ENCODE measurements at places on chromosomes 7 and 10.

DNA sequence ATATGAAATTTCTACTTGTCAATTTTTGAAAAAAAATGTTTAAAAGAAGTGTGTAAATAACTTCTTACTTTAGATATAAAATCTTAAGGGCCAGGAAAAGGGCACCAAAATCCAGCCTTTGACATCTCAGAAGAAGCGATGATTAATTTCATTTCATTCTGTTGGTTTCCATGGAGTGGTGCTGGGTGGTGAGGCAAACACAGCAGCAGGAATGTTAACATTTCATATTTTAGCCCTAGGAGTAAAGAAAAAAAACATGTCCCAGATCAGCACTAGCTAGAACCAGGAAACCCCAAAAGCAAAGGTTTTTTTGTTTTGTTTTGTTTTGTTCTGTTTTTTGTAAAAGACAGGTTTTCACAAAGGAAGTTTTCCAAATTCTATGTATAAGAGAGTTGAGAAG is 298.8 kb upstream of the C7orf33 start:
- no peak for DNase-seq

DNA sequence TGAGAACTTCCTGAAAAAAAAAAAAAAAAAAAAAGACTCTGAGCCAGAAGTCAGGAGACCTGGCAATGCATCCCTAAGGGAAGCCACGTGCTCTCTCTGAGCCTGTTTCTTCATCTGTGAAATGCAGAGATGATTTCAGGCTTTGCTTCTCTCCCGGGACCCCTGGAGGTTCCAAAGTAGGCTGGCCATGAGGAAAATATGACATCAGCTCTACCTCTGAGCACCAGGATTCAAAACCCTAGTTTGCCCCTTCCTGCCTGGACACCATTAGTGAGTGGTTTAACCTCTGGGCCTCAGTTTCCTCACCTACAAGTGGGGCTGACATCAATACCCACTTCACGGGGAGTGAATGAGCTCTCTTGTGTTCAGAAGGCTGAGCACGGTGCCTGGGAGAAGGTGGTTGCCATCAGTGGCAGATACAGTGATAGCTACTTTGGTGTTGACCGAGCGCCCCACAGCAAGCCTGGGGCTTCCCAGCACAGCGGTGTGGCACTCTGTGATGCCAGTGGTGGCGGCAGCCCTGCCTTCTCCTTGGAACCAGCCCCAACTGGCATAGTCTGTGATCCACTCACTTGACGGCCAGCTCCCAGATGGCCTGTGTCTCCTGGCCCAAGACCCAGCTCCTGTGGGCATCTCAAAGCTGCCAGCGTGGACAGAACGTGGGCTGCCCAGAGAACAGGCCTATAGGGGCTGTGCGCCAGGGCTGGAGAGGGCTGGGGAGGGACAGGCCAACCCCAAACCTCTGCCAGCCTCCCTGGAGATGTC is 153.1 kb upstream of the UNC5B start:
- DNase-seq: no peak

DNA sequence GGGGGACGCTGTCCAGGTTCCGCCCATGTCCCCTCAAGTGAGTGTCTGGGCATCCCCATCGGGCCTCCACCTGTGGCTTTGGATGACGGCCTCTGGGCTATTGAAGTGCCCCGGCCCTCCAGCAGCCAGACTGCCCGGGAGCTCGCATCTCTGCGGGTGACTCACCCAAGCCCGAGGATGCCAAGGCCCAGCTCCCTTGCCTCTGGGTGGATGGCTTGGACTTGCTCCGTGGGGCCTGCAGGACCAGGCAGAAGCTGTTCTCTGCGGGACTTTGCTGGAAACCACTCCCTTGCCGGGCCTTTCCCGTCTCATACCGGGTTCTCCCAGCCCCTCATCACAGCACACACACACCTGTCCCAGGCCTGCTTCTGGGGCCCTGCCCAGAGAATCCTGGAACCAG is 22.4 kb downstream of the DPYSL4 start:
- DNase-seq: no peak

GRCh38 chr7:104933521-104933988 is 80.5 kb upstream of the KMT2E start:
- DNase-seq: no peak

GRCh38 chr7:55124989-55125875 is 106.4 kb downstream of the EGFR start:
- no peak for DNase-seq

- no peak for DNase-seq
These were observed 441.8 kb downstream of the RPS24 start for GRCh38 chr10:78475437-78475836.

- DNase-seq: no peak
These were observed 1293.5 kb downstream of the XPNPEP1 start for GRCh38 chr10:108629834-108630233.

- DNase-seq: no peak
These were observed 58.1 kb downstream of the PRTFDC1 start for GRCh38 chr10:24894309-24894708.

- no peak for DNase-seq
These were observed 23.5 kb downstream of the ZNF25 start for GRCh38 chr10:37952926-37953325.

DNA sequence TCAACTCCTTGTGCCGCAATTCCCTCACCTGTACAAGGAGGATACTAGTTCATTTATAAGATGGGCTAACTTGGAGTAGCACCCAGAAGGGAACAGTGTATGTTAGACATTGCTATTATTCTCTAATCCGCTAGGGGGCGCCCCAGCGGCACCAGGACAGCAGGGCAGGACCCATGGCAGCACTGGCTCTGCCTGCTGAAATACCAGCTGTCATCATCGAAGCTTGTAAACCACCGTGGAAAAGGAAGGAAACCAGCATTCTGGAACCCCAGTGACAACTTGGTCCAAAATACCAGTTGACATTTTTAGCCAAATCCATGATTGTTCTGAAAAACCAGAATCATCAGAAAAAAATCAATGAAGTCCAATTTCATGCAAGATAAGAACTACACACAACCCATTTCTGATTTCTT is 134.4 kb downstream of the ITGA8 start:
- DNase-seq: no peak

- no peak for DNase-seq
These were observed 25.6 kb upstream of the PIK3CG start for GRCh38 chr7:106839511-106839910.

- no peak for DNase-seq
These were observed 84.6 kb upstream of the PDGFA start for GRCh38 chr7:604001-604883.

- DNase-seq: no peak
These were observed 66.0 kb downstream of the CASD1 start for GRCh38 chr7:94575646-94576045.

DNA sequence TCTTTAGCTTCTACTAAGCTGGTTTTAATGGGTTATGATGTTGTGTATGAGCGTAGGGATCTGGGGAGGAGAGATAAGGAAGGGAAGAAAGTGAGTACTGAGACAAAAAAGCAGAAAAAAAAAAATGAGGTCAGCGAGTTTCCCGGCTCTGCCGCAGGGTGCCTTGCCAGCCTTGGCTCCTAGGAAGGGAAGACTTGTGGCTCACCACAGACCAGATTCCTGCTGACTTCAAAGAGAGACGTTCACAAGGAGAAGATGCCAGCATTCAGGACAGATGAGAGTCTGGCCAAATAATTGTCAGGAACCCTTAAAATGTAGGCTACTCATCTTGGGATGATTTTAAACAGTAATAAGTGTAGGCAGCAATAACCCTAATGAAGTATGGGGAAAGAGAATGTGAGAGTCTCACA is 11.4 kb upstream of the FAS start:
- no peak for DNase-seq

- DNase-seq: no peak
These were observed 114.1 kb upstream of the SLC26A5 start for GRCh38 chr7:103560136-103560535.

- no peak for DNase-seq
These were observed 21.0 kb upstream of the C10orf71 start for GRCh38 chr10:49277973-49278372.

DNA sequence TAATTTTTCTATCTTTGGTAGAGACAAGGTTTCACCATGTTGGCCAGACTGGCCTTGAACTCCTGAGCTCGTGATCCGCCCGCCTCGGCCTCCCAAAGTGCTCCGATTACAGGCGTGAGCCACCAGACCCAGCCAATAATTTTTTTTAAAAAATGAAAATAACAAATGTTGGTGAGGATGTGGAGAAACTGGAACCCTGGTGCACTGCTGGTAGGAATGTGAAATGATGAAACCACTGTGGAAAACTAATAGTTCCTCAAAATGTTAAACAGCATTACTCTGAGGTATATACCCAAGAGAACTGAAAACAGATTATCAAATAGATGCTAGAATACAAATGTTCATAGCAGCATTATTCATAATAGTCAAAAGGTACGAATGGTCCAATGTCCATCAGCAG is 23.0 kb upstream of the YWHAG start:
- no peak for DNase-seq

- DNase-seq: no peak
These were observed 142.7 kb downstream of the ADARB2 start for GRCh38 chr10:1594372-1595241.

DNA sequence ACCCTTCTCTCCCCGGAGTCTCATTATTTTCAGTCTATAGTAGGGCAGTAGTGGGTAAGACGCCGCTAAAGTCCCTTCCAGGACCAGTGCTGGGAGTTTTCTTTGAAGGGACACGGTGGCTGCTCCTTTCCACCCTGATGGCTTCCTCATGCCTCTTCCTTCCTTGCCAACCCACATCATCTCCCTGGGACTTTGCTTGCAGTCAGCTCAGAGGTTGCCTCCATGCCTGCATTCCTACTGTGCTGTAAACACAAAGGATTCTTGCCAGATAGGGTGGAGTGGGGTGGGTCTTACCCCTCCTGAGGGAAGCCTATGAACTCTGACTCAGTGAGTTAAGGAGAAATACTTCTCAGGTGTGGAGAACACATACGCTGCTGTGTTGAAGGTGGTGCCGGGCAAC is 59.9 kb upstream of the IGFBP3 start:
- DNase-seq: no peak

DNA sequence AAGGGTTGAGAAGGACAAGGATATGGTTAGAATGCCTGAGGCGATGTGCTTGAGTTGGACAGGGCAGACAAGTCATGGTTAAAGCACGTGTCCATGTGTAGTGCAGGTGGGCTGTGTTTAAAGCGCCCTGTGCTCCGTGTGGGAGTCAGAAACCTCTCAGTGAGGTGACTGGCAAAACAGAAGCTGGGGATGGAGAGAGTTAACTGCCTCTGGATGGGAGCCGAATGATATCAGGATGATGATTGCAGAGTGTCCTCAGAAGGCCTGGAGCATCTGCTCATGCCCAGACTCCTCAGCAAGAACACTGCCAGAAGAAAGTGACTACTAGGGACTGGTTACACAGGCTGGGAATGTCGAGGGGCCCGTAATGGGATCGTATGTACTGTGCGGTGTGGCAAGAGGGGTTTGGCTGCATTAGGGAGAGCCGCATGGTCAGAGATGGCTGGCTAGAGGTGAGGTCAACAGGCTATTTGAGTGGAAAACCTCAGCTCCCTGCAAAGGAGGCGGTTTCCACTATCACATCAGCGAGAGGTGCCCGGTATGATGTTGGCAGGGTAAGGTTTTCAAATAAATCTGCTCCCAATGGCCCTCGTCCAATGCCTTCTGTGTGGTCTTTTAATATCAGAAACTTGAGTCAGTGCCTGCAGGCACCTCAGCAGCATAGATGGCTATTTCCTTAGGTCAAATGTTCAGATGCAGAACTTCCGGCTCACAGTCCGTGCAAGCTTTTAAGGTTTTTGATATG is 26.1 kb upstream of the MRC1 start:
- DNase-seq: no peak

DNA sequence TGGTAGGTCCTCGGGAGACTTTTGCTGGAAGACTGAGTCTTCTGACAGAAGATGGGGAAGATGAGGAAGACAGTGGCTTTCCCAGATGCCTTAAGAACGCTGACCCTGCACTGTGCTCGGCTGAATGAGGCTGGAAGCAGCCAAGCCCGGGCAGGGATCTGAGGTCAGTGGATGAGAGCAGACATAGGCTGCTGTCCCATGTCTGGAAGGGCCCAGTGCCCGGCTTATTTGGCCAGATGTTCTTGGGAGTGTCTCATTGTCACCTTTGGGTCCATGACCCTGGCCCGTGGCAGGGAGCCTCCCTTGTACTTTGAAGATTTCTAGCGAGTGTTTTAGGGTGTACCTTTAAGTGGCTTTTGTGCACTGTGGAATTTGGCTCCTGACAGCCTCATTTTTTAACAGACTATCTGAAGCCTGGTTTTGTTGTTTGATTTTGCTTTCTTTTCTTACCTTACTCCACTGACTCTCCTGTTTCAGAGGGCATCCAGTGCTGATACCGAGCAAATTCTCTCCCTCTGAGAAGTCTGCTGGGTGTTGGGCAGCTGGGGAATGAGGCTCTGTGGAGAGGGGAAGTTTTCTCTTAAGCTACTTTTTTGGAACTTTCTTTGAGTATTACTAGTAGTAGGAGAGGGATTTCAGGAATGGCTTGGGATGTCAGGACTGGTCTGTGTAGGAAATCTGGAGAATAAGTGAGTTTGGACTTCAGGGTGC is 61.4 kb downstream of the CREB5 start:
- no peak for DNase-seq

DNA sequence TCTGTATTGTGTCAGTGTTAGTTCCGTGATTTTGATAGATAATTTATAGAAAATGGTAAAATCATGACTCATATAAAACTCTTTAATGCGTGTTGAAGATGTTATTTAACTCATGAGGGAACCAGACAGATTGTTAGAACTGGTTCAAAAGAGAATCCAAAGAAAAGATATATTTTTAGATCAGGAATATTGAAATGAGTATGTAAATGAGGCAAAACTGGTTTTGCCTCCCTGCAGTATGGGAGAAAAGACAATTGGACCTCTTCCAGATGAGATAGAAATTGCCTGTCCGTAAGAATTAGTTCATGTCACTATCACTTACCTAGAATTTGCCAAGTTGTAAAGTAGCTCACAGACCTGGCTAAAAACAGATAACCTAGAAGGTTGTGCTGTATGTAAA is 17.6 kb downstream of the CDC123 start:
- no peak for DNase-seq

GRCh38 chr7:27652518-27652917 is 10.2 kb downstream of the HIBADH start:
- no peak for DNase-seq

DNA sequence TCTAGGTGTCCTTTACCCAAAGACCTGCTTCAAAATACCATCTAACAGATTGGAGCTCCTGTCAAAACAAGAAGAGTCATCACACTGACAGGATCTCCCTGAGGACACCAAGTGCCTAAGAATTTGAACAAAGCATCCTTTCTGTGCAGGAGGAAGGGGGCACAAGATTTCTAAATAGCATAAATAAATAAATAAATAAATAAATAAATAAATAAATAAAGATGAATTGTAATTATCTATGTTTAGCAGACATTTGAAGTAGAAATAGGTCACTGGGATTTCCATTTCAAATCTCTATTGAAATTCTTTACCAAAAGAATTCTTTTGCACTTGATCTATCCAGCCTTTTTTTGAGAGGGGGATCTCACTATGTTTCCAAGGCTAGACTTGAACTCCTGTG is 65.3 kb downstream of the NPSR1 start:
- no peak for DNase-seq

GRCh38 chr7:148147438-148147837 is 443.1 kb upstream of the C7orf33 start:
- DNase-seq: no peak

- no peak for DNase-seq
These were observed 149.8 kb downstream of the AMPH start for GRCh38 chr7:38481401-38481800.

- DNase-seq: no peak
These were observed 309.8 kb downstream of the AHR start for GRCh38 chr7:17608114-17608833.

- DNase-seq: no peak
These were observed 174.8 kb downstream of the PTEN start for GRCh38 chr10:88038268-88038667.

Measured in NCI-H524 treated with DMSO at 0.1 percent for 48 hours (cell line).